Cortex of kidney (tissue), 1 donor: ENCODE measurements at places on chromosomes 2 and 18.

GRCh38 chr2:179410552-179411356 is 146.1 kb upstream of the SESTD1 start:
- DNase-seq = no peak

DNA sequence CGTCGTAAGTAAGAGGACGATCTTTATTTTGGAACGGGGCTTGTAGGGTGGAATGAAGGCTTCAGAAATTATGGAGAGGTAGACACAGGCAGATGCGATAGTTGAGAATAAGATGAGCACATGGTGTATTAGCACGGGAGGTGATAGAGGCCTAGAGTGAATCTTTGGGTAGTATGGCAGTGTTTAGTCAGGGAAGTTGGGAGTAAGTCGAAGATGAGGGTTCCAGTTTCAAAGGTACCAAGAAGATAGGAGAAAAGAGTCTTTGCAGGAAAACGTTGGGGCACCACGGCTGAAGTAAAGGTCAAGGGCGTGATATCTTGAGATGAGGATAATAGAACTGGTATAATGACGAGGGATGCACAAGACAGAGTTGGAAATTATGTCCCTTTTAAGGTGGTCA is 654 bp downstream of the PIK3C3 start:
- no peak for DNase-seq

GRCh38 chr2:221653182-221653581 is 81.1 kb upstream of the EPHA4 start:
- DNase-seq = no peak

- DNase-seq = no peak
These were observed 267.7 kb upstream of the SIX2 start for GRCh38 chr2:45276914-45277313.

GRCh38 chr2:67599561-67599960 is 202.4 kb downstream of the ETAA1 start:
- no peak for DNase-seq

GRCh38 chr2:115396579-115396978 is 954.1 kb downstream of the DPP10 start:
- DNase-seq = no peak

DNA sequence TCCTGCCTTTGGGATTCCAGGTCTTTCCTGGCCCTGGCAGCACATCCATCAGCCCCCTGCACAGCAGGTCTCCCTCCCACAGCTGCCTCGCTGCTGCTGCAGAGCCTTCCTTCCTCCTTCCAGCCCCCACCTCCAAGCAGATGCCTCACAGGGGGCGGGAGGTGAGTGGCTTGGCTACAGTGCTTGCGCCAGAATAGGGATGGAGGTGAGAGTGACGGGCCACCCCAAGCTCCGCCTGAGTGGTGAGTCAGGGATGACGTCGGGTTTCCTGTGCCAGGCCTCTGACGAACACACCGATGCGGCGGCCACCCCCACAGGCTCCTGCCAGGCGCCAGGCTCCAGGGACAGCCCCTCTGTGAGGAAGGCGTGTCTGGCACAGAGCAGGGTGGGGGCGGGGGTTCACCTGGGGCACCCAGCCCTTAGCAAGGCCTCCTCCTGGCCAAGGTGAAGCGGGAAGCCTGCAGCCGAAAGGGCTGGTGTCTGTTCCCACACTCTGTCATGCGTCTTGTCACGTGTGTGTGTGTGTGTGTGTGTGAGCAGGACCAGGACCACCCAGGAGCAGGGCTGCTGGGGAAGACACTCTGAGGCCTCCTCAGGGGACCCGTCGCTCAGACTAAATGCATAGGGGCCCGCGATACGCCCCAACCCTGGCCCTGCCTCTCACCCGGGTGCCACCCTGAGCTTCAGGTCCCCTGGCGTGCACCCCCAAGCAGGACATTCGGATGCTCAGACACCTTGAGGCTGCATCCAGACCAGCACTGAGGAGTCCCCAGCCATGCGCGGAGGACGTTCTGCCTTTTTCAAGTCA is 3.4 kb upstream of the DUSP2 start:
- DNase-seq = no peak

DNA sequence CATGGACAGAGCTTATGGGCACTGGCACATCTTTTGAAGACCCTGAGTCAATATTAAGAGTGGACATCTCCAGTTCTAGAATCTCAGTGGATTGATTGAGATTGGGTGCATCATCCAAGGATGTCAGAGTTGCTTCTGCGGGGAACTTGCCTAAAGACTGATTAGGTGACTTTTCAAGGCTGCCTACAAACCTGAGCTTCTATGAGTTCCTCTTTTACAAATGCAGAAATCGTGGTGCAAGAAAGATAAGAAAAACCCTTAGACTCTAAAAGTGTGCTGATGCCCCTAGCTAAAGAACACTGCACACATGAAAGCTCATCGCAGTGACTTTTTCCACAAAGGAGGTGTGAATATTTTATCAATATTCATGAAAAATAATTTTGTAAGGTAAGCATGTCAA is 86.8 kb upstream of the NEDD4L start:
- no peak for DNase-seq

DNA sequence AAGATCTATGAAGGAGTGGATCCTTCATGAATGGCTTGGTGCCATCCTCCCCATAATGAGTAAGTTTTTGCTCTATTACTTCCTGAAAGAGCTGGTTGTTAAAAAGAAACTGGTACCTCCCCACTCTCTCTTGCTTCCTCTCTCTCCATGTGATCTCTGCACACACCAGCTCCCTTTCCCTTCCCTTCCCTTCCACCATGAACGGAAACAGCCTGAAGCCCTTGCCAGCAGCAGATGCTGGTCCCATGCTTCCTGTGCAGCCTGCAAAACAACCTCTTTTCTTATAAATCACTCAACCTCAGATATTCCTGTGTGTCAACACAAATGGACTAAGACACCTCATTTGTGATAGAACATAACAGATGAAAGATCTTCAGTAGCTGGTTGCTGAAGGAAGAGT is 303.5 kb upstream of the ACVR2A start:
- no peak for DNase-seq

- no peak for DNase-seq
These were observed 137.5 kb downstream of the TPO start for GRCh38 chr2:1550658-1551316.

DNA sequence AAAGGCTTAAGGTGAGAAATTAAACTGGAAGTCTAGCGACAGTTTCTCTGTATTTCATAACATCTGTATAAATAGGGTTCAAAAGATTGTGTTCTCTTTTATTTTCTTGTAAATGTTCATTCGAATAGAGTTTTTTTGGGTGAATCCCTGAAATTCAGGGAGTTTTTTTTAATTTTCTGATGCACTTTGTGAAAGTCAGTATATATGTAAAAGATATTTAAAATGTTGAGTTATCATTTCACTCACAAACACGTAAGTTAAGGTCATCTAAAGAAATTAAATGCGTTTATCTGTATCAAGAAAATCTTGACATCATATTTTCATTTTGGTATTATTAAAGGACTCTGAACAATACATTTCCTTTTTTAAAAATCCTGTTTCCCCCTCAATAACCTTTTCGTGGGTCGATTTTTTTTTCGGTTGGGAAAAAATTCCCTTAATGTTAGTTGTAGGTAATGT is 3.4 kb downstream of the SP9 start:
- no peak for DNase-seq

DNA sequence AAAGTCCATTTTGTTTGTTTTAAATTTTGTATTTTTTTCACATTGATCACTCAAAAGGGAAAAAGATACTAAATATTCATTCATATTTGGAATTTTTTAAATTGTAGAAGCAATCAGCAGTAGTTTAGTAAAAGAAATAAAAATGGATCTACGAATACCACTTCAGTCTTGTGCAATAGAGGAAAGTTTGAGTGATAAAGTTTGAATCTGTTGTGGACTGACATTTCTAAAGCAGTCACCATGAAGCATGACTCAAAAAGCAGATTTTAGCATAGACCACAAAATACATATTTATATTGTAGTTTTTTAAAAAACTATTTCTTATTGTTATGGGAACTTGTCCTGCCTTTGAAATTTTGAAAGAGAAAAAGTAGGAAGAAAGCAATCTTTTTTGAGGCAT is 520.5 kb upstream of the ZEB2 start:
- DNase-seq = no peak

- DNase-seq = no peak
These were observed 401.2 kb upstream of the RAB12 start for GRCh38 chr18:8207996-8208395.

- no peak for DNase-seq
These were observed 5.9 kb upstream of the STARD7 start for GRCh38 chr2:96214554-96214953.

DNA sequence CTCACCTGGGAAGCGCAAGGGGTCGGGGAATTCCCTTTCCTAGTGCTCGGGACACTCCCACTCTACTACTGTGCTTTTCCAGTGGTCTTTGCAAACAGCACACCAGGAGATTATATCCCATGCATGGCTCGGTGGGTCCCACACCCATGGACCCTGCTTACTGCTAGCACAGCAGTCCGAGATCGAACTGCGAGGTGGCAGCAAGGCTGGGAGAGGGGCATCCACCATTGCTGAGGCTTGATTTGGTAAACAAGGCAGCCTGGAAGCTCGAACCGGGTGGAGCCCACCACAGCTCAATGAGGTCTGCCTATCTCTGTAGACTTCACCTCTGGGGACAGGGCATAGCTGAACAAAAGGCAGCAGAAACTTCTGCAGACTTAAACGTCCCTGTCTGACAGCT is 64.7 kb upstream of the CRACDL start:
- no peak for DNase-seq

GRCh38 chr2:191032588-191033429 is 18.8 kb upstream of the STAT1 start:
- DNase-seq = no peak

DNA sequence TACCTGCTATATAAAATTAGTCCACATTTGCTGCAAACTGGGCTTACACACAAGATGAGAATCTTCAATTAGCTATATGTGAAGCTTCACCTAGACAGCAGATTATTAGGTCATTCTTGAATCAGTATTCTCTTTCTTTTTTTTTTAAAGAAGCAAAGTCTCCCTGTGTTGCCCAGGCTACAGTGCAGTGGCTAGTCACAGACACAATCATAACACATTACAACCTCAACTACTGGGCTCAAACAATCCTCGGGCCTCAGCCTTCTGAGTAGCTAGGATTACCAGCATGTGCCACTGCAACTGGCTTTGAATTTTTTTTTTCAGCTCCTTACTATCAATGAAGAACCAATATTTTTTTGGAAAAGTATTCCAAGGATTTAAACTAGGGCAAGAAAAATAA is 30.5 kb downstream of the OLA1 start:
- DNase-seq = no peak

DNA sequence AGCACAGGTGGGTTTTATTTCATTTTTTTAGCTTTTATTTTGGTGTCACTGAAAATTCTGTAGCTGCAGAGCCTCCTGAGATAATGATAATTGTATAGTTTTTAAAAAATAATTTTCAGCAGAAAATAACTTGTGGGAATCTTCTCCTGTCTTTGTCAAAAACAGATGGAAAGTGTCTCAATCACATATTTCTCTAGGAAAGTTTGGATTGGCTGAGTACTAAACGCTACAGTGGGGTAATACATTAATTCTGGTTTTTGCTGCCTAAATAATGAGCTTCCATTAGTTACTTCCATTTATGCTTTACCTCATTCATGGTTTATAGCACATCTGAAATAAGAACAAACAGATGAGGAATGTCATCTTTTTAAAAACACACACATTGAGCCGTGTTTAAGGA is 2.2 kb downstream of the TWIST2 start:
- no peak for DNase-seq

- DNase-seq = no peak
These were observed 190.4 kb downstream of the FMNL2 start for GRCh38 chr2:152525277-152525838.

GRCh38 chr2:55119711-55120487 is 69.6 kb upstream of the RTN4 start:
- no peak for DNase-seq

GRCh38 chr2:238247002-238247822 is 7.4 kb upstream of the HES6 start:
- DNase-seq = no peak

- DNase-seq = no peak
These were observed 65.1 kb downstream of the USP40 start for GRCh38 chr2:233501198-233502076.

GRCh38 chr2:147569426-147569825 is 275.4 kb upstream of the ACVR2A start:
- no peak for DNase-seq

- no peak for DNase-seq
These were observed 83.0 kb downstream of the NPAS2 start for GRCh38 chr2:100902817-100903405.

GRCh38 chr2:100267751-100268150 is 54.5 kb downstream of the LONRF2 start:
- DNase-seq = no peak

GRCh38 chr2:50492477-50492851 is 539.5 kb downstream of the NRXN1 start:
- DNase-seq = no peak
